ENCODE measurements at places on chromosomes 16 and 17.

GRCh38 chr16:67396159-67397035, 3.1 kb upstream of the TPPP3 start:
- no peak for DNase-seq

DNA sequence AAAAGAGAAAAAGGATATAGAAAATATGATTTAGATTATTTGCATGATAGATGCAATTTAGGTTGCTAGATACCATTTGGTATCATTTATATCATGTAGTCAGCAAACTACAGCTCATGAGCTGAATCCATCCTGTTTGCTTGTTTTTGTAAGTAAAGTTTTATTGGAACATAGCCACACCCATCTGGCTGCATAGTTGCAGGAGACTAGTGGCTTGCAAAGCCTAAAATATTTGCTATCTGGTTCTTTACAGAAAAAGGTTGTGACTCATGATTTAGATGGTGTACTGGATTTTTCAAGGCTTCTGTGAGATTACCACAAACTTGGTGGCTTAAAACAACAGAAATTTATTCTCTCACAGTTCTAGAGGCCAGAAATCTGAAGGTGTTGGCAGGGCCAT, 49.9 kb downstream of the MAP2K4 start:
- no peak for DNase-seq

DNA sequence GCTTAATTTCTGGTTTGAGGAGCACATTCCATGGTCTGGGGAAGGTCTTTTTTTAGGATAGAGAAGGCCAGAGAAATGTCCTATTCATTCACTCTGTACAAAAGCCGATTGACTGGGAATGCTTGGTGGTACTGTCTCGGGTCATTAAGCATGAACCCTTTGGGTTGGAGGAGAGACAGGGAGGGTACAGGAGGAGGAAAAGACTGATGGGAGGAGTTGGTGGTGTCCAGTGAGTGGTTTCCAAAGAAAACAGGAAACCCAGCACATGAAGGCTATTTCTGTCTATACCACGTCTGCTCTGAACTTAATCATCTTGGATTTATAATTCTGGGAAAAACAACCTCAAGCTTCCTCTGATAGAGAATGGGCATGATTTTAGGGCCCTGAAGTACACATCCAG, 111.9 kb downstream of the XYLT1 start:
- no peak for DNase-seq

GRCh38 chr17:17944743-17945142, 27.5 kb downstream of the TOM1L2 start:
- DNase-seq = no peak

- no peak for DNase-seq
These were observed 286.4 kb downstream of the CPPED1 start for GRCh38 chr16:12517310-12517694.

- DNase-seq = no peak
These were observed 330.0 kb upstream of the SOX9 start for GRCh38 chr17:71790791-71791190.

GRCh38 chr17:79412886-79413390, 197.9 kb downstream of the RBFOX3 start:
- DNase-seq = no peak

DNA sequence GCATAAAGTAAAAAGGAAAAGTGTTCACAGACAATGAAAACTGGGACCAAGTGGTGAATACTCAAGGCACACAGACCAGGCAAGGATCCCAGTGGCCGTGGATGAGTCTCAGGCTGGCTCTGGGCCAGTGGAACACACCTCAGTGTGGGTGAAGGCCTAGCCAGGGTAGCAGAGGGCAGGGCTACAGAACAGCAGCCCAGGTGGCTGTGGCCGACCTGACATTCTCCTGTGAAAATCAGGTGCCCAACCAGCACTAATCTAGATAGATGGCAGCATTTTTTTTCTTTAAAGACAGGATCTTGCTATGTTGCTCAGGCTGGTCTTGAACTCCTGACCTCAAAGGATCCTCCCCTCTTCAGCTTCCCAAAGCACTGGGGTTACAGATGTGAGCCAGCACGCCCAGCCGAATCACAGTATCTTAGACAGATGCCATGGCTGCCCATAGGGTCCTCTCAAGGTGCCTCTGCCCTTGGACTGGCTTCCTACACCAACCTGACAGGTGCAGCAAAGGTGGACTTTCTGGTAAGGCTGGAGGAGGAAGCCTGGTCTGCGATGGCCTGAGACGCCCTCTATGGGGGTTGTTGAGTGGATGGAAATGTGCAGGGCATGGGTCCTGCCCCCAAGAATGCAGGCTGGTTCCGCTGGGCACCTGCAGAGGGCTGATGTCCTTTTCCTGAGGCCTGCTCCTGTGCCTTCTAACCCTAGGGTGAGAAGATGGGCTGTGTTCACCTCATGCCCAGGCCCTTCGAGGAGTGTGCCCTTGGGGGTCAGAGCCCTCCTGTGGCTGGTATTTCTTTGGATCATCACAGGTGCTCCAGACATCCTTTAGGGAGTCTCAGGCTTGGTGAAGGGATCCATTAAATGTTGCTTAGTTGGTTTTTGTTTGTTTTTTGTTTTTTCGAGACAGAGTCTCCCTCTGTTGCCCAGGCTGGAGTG, 3.8 kb upstream of the P4HB start:
- DNase-seq = no peak

DNA sequence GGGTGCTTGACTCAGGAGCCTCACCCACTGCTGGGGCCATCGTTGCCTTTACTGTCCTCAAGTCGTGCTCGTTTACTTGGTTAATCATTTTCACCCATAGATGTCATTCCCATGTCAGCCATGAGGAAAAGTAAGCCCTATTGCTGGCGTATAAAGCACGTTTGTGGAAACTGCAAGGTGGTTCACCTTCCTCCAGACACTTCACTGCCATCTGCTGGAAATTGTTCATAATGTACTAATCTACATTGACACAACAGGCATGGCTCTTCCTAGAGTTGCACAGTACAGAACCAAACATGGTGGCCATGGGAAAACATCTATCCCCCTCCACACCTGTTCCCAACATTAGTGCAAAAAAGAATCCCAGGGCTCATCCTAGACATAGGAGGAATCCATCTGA, 116.6 kb downstream of the ZNF18 start:
- no peak for DNase-seq

DNA sequence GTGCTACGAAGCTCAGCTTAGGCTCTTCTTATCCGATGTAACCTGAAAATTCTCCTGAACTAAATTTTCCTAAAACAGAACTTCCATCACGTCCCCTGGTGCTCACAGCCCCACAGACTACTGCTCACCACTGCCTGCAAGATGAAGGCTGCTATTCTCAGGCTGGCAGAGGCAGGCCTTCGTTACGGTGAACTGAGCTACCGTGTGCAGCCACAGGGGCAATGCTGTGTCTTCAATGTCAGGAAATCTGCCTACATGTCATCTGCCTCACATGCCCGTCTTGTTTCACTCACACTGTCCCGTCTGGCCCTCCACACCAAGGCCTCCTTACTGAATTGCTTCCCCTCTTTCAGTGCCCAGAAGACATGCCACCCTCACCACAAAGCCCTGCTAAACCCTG, 15.9 kb downstream of the EMC8 start:
- no peak for DNase-seq

DNA sequence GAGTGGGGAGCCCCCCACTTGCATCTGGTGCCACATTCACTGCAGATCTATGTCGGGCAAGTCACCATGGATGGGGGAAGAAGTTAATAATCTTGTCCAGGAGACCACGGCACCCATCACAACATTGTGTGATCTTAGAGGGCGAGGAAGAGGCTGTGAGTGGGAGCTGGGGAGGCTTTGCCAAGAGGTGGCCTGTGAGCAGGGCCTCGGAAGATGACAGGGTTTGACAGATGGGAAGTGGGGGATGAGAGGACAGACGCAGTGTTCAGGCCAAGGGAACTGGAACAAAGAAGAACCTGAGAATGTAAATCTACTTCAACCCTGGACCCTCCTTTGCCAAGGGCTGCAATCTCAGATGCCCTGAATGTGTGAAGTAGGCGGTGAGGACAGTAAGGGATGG, 12.4 kb downstream of the ACE start:
- no peak for DNase-seq

DNA sequence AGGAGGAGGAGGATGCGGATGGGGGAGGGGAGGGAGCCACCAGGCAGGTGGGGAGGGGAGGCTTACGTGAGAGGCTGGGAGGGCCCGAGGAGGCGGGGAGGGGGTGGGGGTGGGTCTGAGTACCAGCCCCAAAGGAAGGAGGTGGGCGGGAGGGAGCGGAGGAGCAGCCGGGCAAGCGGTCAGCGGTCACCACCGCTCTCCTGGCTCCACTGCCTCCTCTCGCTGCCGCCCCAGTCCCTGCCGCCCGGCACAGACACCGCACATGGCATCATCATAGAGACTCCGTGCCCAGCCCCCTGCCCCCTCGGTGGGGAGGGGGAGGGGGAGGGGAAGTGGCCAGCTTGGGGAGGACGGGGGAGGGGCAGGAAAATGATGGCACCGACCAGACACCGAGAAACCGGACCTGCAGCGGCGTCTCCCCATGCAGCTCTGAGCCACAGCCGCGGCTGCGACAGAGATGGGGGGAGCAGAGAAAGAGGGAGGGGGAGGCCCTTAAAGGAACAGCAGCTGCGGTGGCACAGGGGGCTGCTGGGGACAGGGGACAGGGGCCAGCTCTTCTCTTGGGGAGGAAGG, at the start of gene TLCD3B:
Gene TLCD3B, minus strand, starts transcription at position 431 of the 573 bp plus-strand sequence. CDS start 744 bp downstream, outside the sequence.
- no peak for DNase-seq

- DNase-seq = no peak
These were observed 72.5 kb downstream of the MPRIP start for GRCh38 chr17:17114592-17115225.

- DNase-seq = no peak
These were observed 30.2 kb downstream of the OGFOD1 start for GRCh38 chr16:56481468-56482122.

GRCh38 chr16:83977056-83977815, 9.2 kb downstream of the NECAB2 start:
- DNase-seq = no peak

DNA sequence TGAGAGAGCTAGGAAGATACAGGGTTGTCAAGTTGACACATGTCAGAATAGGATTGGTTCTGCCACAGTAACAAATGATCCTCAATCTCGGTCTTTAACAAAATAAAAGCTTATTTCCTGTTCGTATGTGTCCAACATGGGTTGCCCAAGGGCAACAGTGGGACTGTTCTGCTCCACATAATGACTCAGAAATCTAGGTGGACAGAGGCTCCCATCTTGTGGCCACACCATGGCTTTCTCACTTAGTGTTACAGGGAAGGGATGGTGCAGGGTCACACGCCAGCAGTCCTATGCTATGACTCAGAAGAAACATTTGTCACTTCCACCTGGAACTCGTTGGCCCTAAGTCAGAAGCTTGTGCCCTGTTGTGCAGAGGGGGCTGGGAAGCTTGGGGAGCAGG, 364.9 kb downstream of the SNX29 start:
- DNase-seq = no peak

GRCh38 chr16:88807142-88807625, 3.6 kb downstream of the CDT1 start:
- no peak for DNase-seq

DNA sequence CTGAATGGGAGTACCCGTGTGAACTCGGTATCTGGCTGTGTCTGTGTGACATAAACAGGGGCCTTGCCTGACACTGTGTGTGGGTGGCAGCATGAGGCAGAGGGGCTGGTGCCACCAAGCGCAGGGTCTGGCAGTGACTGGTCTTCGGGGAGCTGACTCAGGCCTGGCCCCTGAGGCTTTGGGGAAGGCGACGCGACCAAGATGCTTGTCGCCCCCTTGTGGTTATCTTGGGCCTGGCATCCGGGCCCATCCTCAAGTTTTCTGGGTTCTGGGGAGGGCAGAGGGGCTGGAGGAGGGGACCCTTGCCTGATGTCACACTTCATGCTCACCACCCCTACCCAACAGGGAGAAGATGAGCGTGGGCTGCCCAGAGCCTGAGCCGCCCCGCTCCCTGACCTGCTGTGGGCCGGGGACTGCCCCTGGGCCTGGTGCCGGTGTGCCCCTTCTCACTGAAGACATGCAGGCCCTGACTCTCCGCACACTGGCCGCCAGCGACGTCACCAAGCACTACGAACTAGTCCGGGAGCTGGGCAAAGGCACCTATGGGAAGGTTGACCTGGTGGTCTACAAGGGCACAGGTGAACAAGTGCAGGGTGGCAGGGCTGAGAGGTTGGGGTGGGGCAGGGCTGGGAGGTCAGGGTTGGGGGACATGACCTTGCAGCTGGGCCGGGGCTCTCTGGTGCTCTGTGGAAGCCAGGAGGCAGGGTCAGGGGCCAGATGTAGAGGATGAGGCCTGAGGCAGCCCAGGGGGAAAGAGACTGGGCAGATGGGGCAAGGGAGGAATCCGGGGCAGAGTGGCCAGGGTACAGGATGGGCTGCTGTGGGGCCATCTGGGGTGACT, 24.9 kb downstream of the SBK1 start:
- DNase-seq = peak; percentile 69

- no peak for DNase-seq
These were observed 29.2 kb downstream of the CCDC40 start for GRCh38 chr17:80065478-80066170.

GRCh38 chr17:13569398-13570123, 32.2 kb downstream of the HS3ST3A1 start:
- no peak for DNase-seq

DNA sequence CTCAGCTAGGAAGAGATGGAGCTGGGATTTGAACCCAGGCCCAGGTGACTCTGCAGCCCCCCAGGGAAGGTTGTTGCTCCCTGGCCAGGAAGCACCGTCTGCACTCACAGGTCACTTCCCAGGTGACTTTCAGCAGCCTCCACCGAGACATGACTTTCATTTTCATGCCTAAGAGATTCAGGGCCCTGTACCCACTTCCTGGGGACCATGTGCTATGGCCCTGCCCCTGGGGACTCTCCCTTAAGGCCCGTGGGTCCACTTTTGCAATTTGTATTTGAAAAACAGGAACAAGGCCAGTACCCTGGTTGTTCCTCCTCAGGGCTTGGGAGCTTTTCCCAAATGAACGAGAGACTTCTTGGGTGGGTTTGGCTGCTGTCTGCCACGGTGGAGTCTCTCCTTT, 191.0 kb downstream of the IRF8 start:
- no peak for DNase-seq

- DNase-seq = no peak
These were observed 635 bp downstream of the SCPEP1 start for GRCh38 chr17:56978441-56979090.

DNA sequence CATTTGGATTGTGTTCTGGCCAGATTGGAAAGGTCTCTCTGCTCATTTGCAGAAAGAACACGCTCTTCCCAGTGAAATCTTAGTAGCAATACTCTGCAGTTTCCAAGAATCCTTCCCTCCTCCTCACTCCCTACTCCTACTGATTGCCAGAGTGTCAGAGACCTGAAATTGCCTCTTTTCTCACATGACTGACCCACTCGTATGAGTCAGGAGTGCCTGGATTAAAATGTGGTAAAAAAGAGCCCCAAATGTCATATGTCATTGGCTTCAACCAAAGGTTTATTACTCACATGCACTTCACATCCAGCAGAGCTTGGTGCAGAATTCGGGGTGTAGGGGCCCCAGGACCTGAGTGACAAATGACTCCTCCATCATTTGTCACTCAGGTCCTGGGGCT, 39.7 kb upstream of the IRX3 start:
- no peak for DNase-seq

Measured in memory B cell (primary cell).